Placental pericyte (primary cell): ENCODE measurements at places on chromosomes 1 and 21. TPM values are rescaled to one million over a fixed set of nuclear protein-coding genes. Genes with fewer than 3 reads are reported as not detected.

Gene ZNF697
- total RNA-seq, result 25.4 and 32.1 TPM in 2 replicates

Gene PCP4
- total RNA-seq, result not detected in 2 replicates

Gene RAB42
- total RNA-seq, result 1.7 and 4.8 TPM in 2 replicates

Gene LDLRAD2
- total RNA-seq, result under 0.01 TPM in 1 of 2 replicates, not detected in the other

Gene CHRNB2
- under 0.01 TPM in 1 of 2 replicates, not detected in the other for total RNA-seq

Gene LEMD1
- total RNA-seq, result not detected in 2 replicates

Gene C1orf116
- total RNA-seq, result 0.14 TPM in 1 of 2 replicates, not detected in the other

Gene DDAH1
- 47.3 and 73.3 TPM in 2 replicates for total RNA-seq

Gene ERG
- total RNA-seq, result 0.29 and 0.66 TPM in 2 replicates

Gene CHIA
- not detected in 2 replicates for total RNA-seq

Gene RHOU
- 1.3 and 28.9 TPM in 2 replicates for total RNA-seq

Gene LRRC71
- 0.14 TPM in 1 of 2 replicates, not detected in the other for total RNA-seq

Gene SYPL2
- total RNA-seq, result 0.44 and 1.6 TPM in 2 replicates

Gene DESI2
- total RNA-seq, result 34.1 and 64.1 TPM in 2 replicates
